ENCODE measurements at places on chromosomes 3 and 15.

DNA sequence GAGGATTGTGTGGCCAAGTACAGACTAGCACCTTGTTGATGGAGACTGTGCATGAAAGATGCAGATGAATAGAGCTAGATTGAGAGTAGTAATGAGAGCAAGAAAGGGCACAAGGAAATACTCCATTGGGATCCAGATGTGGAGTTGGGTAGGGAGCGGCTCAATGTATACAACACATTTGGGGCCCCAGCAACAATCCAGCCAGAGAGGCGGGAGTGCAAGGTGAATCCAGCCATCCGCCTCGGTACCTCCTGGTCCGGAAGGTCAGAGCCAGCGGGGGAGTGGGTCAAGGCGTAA, 9.0 kb downstream of the ISL2 start:
- DNase-seq: no peak
- H3K4me1 ChIP-seq: peaks cover 25% of the 10 kb centered on the region
- H3K4me3 ChIP-seq: peak overlapping the region; percentile 67
- H3K27me3 ChIP-seq: peaks cover 59% of the 10 kb centered on the region

- H3K36me3 ChIP-seq: no peaks in the 10 kb centered on the region
- peaks cover 7% of the 10 kb centered on the region for H3K4me1 ChIP-seq
- no peak for DNase-seq
- peaks cover 9% of the 10 kb centered on the region for H3K27me3 ChIP-seq
- H3K4me3 ChIP-seq: no peak overlapping the region
- H3K27ac ChIP-seq: no peak overlapping the region
These were observed 10.3 kb upstream of the COPG1 start for GRCh38 chr3:129238945-129239705.

DNA sequence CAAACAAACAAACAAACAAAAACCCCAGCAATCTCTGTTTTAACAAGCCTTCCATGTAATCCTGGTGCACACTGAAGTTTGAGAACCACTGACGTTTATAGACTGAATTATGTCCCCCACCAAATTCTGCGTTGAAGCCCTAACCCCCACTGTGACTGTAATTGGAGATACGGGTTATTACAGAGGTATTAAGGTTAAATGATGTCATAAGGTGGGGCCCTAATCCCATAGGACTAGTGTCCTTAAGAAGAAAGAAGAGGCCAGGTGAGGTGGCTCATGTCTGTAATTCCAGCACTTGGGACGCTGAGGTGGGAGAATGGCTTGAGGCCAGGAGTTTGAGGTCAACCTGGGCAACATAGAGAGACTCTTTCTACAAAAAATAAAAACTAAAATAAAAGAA, 42.4 kb upstream of the TM4SF1 start:
- DNase-seq: no peak
- no peak overlapping the region for H3K27ac ChIP-seq
- H3K4me3 ChIP-seq: no peak overlapping the region
- H3K27me3 ChIP-seq: peaks cover 37% of the 10 kb centered on the region
- H3K4me1 ChIP-seq: no peaks in the 10 kb centered on the region
- no peaks in the 10 kb centered on the region for H3K36me3 ChIP-seq

DNA sequence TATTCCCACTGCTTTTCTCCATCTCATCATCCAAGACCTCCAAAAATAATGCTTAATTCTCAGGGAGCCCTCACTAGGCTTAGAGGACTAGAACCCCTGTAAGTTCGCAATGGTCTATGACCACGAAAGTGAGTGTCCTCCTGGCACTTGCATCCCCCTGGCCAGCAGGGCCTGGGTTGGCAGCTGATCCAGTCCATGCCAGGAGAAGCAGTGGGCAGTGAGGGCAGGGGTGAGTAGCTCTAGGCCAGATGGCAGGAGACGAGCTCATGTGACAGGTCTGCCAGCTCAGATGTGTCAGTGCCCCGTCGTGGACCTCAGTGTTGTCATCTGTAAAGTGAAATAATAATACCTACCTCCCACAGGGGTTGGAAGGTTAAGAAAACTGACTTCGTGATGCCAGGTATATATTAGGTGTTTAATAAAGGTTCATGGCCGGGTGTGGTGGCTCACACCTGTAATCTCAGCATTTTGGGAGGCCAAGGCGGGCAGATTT, 11.1 kb downstream of the GP5 start:
- H3K36me3 ChIP-seq: no peaks in the 10 kb centered on the region
- no peak overlapping the region for H3K27ac ChIP-seq
- no peak overlapping the region for H3K4me3 ChIP-seq

GRCh38 chr3:169526246-169526645, 137.3 kb downstream of the MECOM start:
- no peak for DNase-seq
- H3K36me3 ChIP-seq: no peaks in the 10 kb centered on the region

DNA sequence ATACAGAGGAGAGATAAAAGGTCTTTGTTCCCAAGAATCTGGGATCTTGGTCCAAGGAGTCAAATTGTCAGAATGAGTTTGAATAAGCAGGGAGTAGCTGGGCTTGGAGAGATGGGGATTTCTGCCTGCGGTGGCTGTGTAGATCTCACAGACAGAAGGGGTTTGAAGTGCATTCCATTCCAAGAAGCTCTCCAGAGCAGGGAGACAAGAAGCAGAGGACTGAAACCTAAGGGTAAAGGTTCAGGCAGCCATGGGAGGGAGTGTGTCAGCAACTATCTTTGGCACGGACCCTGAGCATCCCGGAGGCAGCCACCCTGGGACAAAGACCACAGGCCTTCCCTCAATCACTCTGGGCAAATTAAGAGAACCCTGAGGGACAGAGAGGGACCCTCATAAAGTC, 422.3 kb upstream of the WNT5A start:
- H3K4me3 ChIP-seq: no peak overlapping the region
- no peaks in the 10 kb centered on the region for H3K36me3 ChIP-seq
- DNase-seq: no peak
- no peaks in the 10 kb centered on the region for H3K27me3 ChIP-seq
- H3K4me1 ChIP-seq: no peaks in the 10 kb centered on the region
- H3K27ac ChIP-seq: no peak overlapping the region

- peaks cover under 1% of the 10 kb centered on the region for H3K4me1 ChIP-seq
- H3K27ac ChIP-seq: peak overlapping the region; percentile 30
- H3K36me3 ChIP-seq: peaks cover 21% of the 10 kb centered on the region
- H3K4me3 ChIP-seq: no peak overlapping the region
- no peak for DNase-seq
These were observed 12.0 kb downstream of the MRPL46 start for GRCh38 chr15:88454867-88455810.

DNA sequence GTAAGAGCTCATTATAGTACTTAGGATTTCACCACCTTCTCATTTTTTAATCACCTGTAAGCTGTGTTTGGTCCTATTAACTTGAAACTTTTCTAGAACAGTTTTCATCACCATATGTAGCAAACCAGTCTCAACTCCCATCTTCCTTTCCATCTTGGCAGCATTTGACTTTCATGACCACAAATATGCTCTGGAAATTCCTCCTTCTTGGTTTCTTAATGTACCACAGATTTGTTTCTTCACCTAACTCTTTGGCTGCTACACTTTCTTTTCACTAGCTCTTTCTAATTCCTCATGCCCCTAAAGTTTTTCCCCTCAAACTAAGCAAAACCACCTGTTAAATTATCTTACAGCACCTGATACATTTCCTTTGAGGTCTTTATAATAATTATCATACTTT, 13.2 kb upstream of the NMB start:
- H3K4me1 ChIP-seq: peaks cover 11% of the 10 kb centered on the region
- H3K36me3 ChIP-seq: peaks cover 26% of the 10 kb centered on the region
- no peak overlapping the region for H3K4me3 ChIP-seq
- no peaks in the 10 kb centered on the region for H3K27me3 ChIP-seq
- H3K27ac ChIP-seq: peak overlapping the region; percentile 74

DNA sequence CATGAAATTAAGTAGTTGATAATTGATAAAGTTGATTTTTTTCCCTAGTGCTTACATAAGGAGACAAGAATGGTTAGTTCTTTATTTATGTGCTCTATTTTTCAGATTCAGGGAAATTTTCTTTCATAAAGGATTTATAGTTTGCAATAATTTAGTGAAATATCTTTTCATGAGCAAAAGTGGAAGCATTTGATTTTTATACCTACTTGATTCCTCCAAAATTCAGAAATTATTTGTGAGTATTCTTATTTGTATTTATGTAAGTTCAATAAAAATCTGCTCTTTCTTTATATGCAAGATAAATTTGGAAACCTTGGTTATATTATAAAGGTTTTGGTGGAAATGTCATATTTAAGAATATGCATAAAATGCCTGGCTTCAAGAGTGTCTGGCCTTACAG, 14.7 kb upstream of the SLCO2A1 start:
- no peak overlapping the region for H3K27ac ChIP-seq
- H3K36me3 ChIP-seq: no peaks in the 10 kb centered on the region
- H3K4me3 ChIP-seq: no peak overlapping the region
- peaks cover 29% of the 10 kb centered on the region for H3K27me3 ChIP-seq

GRCh38 chr15:88658070-88658965, 19.5 kb downstream of the ISG20 start:
- peaks cover 35% of the 10 kb centered on the region for H3K4me1 ChIP-seq
- no peak for DNase-seq
- H3K4me3 ChIP-seq: no peak overlapping the region
- peak overlapping the region; percentile 68 for H3K27ac ChIP-seq
- no peaks in the 10 kb centered on the region for H3K27me3 ChIP-seq

Data from central memory CD8-positive, alpha-beta T cell (primary cell).